Activated CD4-positive, alpha-beta T cell treated with anti-CD3 and anti-CD28 coated beads, Interleukin-2, amount 10 ng/mL, durations not matched to agents 7 days and 5 days (primary cell): ENCODE measurements at places on chromosomes 6 and 20. TPM values are rescaled to one million over a fixed set of nuclear protein-coding genes. Genes with fewer than 3 reads are reported as not detected.
A peak's percentile ranks its signal among the peaks of the same experiment; 100 is the strongest.

Gene KCNK5
- 4.2 TPM for total RNA-seq

Gene PAK5
- total RNA-seq, result not detected

- H3K36me3 ChIP-seq, result no peaks in the 10 kb centered on the region
- H3K27me3 ChIP-seq, result peaks cover 34% of the 10 kb centered on the region
- no peak overlapping the region for H3K27ac ChIP-seq
- H3K4me3 ChIP-seq, result no peak overlapping the region
Observed at GRCh38 chr6:166236596-166236995, 68.9 kb upstream of the TBXT start.

DNA sequence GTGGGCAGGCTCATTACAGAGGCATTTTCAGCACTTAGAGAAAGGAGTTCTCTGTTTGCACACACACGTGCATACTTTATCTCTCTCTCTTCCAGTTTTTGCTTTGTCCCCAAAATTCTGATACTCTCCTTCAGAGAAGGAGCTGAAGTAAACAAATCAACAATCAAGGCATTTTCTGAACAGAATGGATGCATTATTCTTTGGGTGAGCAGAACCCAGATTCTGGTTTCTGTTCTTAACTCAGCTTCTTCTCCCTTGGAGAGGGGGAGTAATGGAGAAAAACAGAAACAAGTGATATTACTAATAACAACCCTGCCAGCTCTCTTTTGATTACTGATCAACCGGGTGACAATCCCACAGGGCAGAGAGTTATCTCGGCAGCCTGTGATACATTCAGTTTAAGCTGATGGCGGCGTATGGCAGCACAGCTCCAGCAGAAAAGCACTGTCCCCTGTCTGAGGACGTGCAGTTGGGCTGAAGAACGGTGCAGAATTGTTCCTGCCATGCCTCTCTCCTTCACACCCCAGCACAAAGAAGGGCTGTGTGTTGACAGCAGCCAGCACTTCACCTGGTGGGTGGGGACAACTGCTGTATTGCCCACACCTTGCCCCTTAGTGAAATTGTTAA lies 47.3 kb upstream of the SASH1 start:
- H3K27me3 ChIP-seq, result peaks cover 7% of the 10 kb centered on the region
- no peak for DNase-seq
- H3K4me1 ChIP-seq, result no peaks in the 10 kb centered on the region

- no peak for DNase-seq
- H3K4me3 ChIP-seq, result no peak overlapping the region
- peaks cover 38% of the 10 kb centered on the region for H3K4me1 ChIP-seq
- H3K27me3 ChIP-seq, result no peaks in the 10 kb centered on the region
- peaks cover 3% of the 10 kb centered on the region for H3K36me3 ChIP-seq
Observed at GRCh38 chr20:60062431-60063047, 104.3 kb downstream of the CDH26 start.

DNA sequence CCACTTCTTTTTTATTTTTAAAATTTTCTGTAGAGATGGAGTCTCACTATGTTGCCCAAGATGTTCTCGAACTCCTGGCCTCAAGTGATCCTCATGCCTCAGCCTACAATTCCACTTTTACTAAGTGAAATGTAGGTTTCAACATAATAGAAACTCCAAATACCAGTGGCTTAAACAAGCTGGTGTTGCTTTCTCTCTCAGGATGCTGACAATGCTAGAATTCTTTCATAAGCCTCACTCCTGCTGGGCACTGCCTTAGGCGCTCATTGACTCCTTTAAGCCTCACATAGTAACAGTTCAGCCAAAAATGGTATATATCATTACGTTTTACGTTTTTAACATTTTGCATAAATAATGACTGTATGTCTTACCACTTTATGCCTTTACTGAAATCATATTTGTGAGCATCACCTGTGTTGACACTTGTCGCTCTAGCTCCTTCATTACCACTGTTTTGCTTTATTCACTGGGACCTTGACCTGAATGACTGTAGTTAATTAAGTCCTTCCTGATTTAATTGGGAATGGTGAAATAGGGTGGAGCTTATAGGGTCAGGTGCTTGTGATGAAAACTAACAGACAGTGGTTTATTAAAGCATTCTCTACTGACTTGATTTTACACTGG lies 3.9 kb upstream of the CST9 start:
- H3K36me3 ChIP-seq, result no peaks in the 10 kb centered on the region
- DNase-seq, result no peak
- no peaks in the 10 kb centered on the region for H3K4me1 ChIP-seq
- no peak overlapping the region for H3K27ac ChIP-seq
- H3K4me3 ChIP-seq, result no peak overlapping the region

- H3K4me3 ChIP-seq, result no peak overlapping the region
- no peaks in the 10 kb centered on the region for H3K36me3 ChIP-seq
- H3K27ac ChIP-seq, result no peak overlapping the region
- peaks cover 2% of the 10 kb centered on the region for H3K4me1 ChIP-seq
Observed at GRCh38 chr6:129719692-129720091, 9.7 kb upstream of the ARHGAP18 start.

Gene TAGAP
- total RNA-seq, result 60.3 TPM

Gene PKIB
- total RNA-seq, result 1.2 TPM

GRCh38 chr6:106085692-106085983 lies 498 bp upstream of the PRDM1 start:
- H3K27me3 ChIP-seq, result peaks cover 36% of the 10 kb centered on the region
- peaks cover 39% of the 10 kb centered on the region for H3K36me3 ChIP-seq
- peaks cover 85% of the 10 kb centered on the region for H3K4me1 ChIP-seq
- peak overlapping the region; percentile 72 for H3K27ac ChIP-seq
- H3K4me3 ChIP-seq, result peak overlapping the region; percentile 80
- DNase-seq, result no peak

- no peaks in the 10 kb centered on the region for H3K4me1 ChIP-seq
- H3K4me3 ChIP-seq, result no peak overlapping the region
- H3K27ac ChIP-seq, result no peak overlapping the region
- H3K36me3 ChIP-seq, result peaks cover 11% of the 10 kb centered on the region
- H3K27me3 ChIP-seq, result peaks cover 39% of the 10 kb centered on the region
Observed at GRCh38 chr6:41360314-41360685, 24.9 kb downstream of the NCR2 start.

DNA sequence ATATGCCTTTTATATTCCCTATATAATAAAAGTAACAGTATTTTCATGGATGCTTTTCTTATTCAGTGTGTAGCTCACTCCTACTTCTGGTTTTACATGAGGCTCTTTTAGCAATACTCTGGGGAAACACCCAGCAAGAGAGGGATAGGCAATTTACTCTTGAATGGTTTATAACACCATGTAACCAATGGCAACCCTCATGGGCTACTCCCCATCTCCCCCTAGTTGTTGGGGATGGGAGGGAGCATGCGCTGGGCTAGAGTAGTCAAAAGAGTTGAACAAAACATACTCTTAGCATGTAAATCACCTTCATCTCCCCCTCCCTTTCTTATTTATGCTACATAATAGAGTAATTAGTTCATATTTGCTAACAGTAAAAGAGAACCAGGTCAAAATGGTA lies 140.1 kb upstream of the LRFN2 start:
- no peaks in the 10 kb centered on the region for H3K27me3 ChIP-seq
- no peaks in the 10 kb centered on the region for H3K36me3 ChIP-seq
- no peak overlapping the region for H3K4me3 ChIP-seq
- H3K4me1 ChIP-seq, result no peaks in the 10 kb centered on the region

DNA sequence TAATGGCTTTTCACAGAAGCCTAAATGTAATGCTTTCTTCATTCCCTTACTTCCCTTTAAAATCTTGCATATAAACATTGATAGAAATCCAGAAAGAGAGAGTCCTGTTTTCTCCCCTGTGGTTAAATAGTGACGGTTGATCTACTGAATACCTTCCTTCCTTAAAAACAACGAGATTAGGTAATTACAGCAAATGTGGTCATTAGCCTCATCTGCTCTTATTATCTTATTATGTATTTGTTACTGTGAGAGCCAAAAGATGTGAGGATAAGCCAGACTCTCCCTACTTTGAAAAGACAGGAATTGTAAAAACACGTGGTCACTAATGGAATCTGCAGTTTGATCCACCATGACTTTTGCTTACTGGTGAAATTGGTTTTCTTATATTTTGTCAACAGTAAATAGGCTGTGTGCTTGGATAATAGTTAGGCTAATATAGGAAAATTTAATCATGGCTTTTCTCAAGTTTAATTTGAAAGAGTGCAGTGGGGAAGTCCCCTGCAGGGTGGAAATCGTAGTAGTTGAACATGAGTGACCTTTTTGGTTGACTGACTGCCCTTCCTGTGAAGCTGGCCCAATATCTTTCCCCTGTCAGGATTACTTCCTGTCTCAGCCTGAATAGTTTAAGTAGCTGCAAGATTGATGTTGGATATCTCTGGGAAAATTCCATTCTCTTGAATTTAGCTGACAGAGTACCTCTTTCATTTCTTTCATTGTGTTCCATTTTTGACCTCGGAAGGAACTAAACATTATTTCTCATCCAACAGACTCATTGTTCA lies 62.8 kb downstream of the JARID2 start:
- H3K27ac ChIP-seq, result no peak overlapping the region
- H3K4me3 ChIP-seq, result no peak overlapping the region
- peaks cover 77% of the 10 kb centered on the region for H3K4me1 ChIP-seq
- no peak for DNase-seq
- peaks cover 11% of the 10 kb centered on the region for H3K36me3 ChIP-seq
- H3K27me3 ChIP-seq, result no peaks in the 10 kb centered on the region

Gene CRISP2
- not detected for total RNA-seq

Gene PACSIN1
- 1.7 TPM for total RNA-seq

GRCh38 chr6:143050509-143050908 lies 10.2 kb upstream of the AIG1 start:
- H3K27ac ChIP-seq, result no peak overlapping the region
- peaks cover 10% of the 10 kb centered on the region for H3K27me3 ChIP-seq
- H3K36me3 ChIP-seq, result no peaks in the 10 kb centered on the region
- H3K4me3 ChIP-seq, result no peak overlapping the region
- H3K4me1 ChIP-seq, result peaks cover 8% of the 10 kb centered on the region

DNA sequence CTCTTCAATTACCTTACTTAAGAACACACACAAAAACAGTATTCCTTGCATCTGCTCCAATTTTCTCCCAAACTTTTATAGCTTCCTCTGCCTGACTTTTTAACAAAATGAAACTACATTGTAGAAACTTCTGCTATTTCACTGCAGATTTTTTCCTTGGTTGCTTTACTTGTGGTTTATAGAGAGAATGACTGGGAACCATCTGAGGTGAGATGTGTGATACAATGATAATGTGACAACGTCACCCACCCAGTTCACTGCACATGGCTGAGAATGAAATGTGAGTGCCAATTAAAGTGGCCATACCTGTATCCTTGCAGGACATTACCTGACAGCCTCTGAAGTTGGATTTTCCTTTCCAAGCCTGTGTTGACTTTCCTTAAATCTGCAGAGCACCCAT lies 258.4 kb downstream of the CD83 start:
- no peak overlapping the region for H3K4me3 ChIP-seq
- peaks cover 44% of the 10 kb centered on the region for H3K4me1 ChIP-seq
- no peaks in the 10 kb centered on the region for H3K27me3 ChIP-seq
- H3K36me3 ChIP-seq, result peaks cover 2% of the 10 kb centered on the region
- no peak for DNase-seq
- H3K27ac ChIP-seq, result no peak overlapping the region

DNA sequence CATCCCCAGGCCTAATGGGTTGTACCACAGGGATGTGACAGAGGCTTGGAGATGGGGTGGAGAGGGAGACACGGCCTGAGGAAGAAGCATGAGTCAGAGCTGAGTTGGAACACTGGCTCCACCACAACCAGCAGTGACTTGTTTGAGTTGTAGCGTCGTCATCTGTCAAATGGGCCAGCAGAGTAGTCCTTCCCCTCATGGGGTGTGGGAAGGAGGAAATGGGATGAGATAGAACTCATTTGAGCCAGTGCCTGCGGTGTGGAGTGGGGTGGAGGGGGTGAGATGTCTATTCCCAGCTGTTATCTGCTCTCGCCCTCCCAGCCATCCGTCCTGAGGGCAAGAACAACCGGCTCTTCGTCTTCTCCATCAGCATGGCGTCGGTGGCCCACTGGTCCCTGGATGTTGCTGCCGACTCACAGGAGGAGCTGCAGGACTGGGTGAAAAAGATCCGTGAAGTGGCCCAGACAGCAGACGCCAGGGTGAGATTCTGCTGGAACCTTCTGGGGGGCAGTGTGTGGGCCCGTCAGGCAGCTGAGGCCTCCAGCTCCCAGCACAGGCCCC lies 32.5 kb downstream of the PLCG1 start:
- DNase-seq, result no peak
- peaks cover 48% of the 10 kb centered on the region for H3K4me1 ChIP-seq
- H3K4me3 ChIP-seq, result no peak overlapping the region
- no peaks in the 10 kb centered on the region for H3K27me3 ChIP-seq

DNA sequence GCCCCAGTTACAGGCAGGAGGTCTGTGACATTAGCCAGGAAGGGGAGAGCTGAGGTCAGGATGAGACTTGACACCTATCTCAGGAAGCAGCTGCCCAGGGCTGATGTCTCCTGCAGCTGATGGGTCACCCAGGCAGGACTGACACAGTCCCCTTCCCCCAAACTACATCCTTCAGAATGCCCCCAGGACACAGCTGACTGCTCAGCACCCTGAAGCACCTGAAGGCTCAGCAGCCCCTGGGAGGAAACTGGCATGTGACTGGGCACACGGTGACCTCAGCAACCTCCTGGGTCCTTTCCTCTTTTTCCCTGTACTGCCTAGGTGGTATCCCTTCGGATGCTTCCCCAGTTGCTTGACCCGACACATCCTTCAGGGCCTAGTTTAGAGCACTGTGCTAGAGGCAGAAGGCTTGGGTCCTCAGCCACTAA lies 1.9 kb downstream of the SDC4 start:
- H3K4me1 ChIP-seq, result peaks cover 27% of the 10 kb centered on the region
- no peak overlapping the region for H3K27ac ChIP-seq
- no peaks in the 10 kb centered on the region for H3K27me3 ChIP-seq
- no peak overlapping the region for H3K4me3 ChIP-seq
- no peak for DNase-seq
- H3K36me3 ChIP-seq, result no peaks in the 10 kb centered on the region

DNA sequence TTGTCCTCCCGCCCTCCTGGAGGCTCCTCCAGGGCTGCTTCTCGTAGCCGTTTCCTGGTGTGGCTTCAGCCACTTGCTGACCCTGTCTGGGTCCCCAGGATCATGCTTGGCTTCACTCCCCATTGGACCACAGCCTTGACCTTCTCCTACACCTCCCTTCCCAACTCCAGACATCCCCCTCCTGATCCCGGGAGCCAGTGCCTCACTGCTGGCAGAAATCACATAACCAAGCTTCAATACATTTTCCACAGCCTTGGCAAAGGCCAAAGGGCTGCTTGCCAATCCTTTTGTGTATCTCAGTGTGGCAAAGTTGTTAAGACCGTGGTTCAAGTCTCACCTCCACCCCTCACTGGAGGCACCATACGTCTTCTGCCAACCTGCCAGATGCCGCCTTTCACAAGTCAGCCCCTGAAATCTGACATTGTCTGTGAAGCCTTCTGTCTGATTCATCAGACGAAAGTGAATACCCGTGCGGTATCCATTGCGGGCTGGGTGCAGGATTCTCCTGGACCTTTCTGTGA lies 60.1 kb downstream of the PHACTR3 start:
- H3K4me1 ChIP-seq, result no peaks in the 10 kb centered on the region
- no peak for DNase-seq
- H3K27me3 ChIP-seq, result no peaks in the 10 kb centered on the region
- no peak overlapping the region for H3K27ac ChIP-seq

DNA sequence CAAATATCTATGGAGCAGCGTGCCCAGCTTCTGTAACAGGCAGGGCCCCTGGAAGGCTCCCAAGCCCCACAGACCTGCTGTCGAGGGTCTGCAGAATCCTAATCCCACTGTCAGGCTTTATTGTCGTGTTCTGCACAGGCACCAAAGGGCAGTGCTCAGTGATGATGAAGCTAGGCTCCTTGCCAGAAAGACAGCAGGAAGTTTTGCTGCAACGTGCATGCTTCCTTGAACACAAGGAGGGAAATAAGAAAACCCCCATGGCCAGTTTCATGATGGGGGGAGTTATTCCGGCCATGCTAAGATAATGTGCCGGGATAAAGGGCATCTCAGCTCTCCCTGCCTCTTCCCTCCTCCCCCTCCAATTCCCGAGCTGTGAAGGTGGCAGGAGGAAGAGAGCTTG lies 109.4 kb upstream of the KCNG1 start:
- no peaks in the 10 kb centered on the region for H3K36me3 ChIP-seq
- no peak overlapping the region for H3K27ac ChIP-seq
- no peak overlapping the region for H3K4me3 ChIP-seq
- no peaks in the 10 kb centered on the region for H3K27me3 ChIP-seq
- peaks cover 16% of the 10 kb centered on the region for H3K4me1 ChIP-seq
- DNase-seq, result no peak
